NAMALWA (cell line): ENCODE measurements at places on chromosomes 7 and 10.
A peak's percentile ranks its signal among the peaks of the same experiment; 100 is the strongest.

DNA sequence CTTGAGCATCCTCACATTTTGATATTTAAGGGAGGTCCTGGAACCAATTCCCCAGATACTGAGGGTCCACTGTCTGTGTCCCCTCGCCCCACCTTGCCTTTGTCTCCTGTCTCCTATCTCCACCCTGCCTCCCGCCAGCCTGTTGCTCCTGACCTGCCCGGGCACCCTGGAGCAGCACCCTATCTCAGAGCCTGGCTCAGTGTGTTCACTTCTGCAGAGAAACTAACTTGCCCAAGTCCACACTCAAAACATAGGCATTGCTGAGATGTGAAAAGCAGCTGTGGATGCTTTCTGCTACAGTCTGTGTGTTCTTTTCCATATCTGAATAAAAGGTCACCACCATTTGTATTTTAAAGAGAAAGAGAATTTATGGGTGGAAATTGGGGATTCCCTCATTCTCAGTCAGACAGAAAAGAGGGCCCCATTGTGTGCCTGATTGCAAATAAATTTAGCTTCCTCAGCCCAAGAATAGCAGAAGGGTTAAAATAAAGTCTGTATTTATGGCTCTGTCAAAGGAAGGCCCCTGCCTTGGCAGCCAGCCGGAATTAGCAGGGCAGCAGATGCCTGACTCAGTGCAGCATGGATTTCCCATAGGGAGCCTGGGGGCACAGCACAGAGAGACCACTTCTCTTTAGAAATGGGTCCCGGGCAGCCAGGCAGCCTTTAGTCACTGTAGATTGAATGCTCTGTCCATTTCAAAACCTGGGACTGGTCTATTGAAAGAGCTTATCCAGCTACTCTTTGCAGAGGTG, 161.3 kb downstream of the EGFR start:
- no peak for DNase-seq

GRCh38 chr10:124883510-124884321, 58.2 kb upstream of the ZRANB1 start:
- no peak for DNase-seq

DNA sequence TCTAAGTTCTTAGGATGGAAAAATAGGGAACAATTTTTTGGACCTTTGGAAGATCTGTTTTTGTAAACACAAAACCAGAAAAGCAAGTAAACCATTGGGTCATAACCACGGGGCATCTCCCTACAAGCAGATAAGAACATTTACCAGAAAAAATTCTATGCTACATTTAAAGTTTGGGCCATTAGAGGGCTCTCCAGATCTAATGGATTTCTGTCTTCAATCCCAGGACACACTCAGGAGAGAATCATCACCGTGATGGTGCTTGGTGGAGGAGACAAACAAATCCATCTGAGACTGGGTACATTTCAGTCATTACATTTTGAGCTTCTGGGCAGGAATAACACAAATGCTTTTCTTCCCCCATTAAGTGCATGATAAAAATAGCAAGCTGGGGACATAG, 178.4 kb upstream of the TARP start:
- DNase-seq, result no peak

DNA sequence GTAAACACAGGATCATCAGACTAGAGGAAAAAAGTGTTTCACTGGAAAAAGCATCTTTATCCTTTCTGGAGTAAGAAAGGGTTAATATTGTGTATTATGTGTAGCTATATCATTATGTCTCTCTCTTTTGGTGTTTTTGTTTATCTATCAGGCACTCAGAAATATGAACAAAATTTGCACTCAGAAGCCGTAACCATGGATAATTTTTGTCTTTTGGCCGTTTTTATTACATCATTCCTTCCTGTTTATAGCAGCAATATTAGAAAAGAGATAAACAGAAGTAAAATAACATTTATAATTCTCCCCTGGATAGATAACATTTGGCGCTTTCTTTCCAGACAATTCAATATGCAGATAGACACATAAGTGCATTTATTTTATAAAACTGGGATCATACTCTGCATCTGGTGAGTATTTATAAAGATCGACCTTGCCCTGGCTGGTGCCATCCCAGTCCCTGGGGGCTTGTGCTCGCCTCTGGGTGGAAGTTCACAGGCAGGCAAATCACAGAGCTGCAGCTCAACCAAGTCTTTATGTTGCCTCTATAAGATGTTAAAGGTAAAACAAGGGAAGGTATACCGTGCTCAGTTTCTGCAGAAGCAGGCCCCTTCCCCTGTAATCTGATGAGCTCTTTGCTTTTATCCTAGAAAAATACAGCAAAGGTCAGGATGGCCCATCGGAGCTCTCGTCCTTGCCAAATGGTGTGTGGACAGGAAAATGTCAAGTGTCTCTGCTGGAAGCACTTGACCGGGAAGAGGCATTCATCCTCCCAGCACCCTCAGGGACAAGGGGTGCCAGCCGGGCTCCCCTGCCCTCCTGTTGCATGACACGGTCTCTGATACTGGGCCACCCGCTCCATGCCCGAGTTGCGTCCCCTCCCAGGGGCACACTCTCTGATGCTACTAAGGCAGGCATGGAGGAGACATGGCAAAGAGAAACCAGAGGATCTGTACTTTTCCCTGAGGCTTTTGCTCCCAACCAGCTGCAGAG, 43.9 kb downstream of the PYROXD2 start:
- DNase-seq, result no peak

- no peak for DNase-seq
These were observed 10.9 kb upstream of the KIAA1549 start for GRCh38 chr7:138992052-138992531.

DNA sequence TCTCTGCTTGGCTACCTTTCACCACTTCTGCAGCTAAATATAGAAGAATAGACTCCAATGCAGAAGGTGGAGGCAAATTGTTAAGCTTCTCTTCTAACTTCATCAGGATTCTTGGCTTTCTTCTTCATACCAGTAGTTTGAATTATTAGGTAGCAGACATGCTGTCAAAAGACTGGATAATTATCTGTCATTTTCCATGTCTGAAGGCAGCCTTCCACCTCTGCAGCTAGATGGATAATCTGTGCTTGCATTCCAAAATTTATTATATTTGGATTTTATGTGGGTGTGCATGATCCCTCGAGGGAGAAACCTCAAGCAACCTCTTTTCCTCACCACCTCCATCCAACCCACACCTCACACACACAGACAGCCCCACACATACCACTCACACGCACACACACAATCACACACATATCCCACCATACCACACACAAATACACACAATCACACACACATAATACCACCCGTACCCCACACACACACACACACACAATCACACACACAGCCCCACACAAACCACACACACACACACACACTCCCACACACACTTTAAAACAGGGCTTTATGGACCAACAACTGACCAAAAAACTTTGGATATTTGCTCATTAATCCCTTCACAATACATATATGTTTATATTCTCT, 145.0 kb downstream of the C7orf25 start:
- DNase-seq, result no peak

DNA sequence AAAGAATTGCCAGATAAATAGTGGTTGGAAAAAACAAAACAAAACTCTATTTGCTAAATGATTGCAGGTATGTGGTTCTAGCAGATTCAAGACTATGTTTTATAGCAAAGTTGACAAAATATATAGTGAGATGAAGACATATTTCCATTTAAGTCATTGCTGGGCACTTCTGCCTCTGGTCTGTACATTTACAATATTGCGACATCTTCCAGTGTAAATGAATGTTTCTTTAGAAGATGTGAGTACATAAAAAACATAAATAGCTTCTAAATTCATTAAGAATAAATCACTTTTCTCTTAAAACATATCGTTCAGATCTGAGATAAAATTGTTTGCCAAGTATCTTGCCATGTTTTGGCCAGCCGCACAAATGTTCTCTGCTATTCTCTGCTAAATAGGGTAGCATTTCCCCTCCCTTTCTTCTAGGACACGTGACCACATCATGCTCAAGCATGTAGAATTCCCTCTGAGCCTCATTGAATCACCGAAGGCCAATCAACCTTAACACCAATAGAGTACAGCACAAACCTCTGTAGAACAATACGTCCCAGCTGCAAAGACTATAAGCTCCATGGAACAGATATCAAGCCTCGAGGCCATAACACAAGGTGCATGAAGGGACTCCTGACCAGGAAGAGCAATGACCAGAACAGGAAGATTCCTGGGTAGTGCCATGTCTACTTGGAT, 1173.3 kb downstream of the GATA3 start:
- no peak for DNase-seq

DNA sequence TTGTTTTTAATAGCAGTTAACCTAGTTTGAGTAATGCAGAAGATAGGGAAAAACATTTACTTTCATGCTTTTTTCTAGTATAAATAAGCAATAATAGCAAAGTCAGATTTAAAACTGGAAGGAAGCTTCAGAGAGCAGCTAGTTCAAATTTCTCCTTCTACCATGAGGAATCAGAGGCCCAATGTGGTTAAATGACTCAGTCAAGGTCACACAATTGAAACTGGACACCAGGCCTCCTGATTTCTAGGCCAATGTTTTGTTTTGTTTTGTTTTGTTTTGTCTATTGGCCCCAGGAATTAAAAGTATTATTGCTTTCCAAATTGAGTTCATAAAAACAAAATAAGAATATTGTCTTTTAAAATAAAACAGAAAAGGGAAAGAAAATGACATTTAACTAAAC, 122.3 kb downstream of the TRIL start:
- no peak for DNase-seq

DNA sequence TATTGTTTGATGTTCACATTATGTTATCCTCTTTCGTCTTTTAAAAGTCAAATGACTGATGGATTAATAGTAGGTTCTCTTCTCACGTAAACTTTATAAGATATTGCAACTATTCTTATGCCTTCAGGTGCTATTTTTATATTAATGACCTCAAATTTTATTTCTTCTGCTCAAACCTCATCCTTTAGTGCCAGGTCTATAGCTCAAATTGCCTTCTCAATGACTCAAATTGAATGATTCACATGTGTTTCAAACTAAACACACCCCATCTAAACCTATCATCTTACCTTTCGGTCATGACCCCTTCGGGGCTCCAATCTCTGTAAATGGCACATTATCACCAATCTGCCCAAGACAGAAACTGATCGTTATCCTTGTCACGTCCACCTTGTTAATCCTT, 22.0 kb upstream of the LIPF start:
- no peak for DNase-seq

DNA sequence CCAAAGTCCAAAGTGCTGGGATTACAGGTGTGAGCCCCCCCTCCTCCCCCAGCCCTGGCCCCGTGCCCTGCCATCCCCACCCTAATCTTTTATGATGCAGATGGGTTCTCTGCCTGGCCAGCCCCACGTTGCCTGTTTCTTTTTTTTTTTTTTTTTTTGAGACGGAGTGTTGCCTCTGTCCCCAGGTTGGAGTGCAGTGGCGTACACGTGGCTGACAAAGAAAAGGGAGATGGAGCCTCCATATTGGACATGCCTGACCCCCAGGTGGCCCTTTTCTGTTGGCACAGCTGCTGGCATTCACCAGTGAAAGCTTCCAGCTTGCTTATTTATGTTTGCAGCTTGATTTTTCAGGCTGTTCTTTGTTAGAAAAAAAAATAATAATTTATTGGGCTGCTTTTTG, 235.3 kb downstream of the CCDC3 start:
- DNase-seq, result no peak

DNA sequence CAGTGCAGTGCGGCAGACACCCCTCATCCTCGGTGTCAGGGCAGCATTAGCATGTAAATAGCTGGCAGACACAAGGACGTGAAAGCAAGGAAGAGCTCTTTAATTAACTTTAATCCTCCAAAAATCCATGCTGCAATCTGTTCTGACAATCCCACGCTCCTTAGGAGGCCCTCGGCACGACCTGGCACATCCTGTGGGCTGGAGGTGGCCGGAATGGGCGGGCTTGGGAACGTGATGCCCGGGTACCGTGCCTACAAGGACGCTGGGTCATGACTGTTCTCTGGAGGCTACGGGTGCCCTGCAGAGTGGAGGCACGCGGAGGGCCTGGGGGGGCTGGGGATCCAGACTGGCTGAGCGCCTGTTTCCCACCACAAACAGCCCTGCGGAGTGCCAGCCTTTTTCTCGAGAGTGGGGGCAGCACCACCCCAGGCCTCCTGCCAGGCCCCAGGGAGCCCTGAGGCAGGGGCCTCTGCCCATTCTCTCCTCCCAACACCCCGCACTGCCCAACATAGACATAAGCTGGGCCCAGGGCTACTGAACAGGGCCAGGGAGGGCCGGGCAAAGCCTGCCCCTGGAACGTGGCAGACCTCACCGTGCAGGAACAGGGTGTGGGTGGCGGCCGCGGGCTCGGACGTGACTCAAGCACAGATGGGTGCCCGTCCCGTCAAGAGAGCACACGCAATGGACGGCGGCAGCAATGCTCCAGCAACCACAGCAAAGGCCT, 189.3 kb downstream of the MAD1L1 start:
- DNase-seq, result no peak

DNA sequence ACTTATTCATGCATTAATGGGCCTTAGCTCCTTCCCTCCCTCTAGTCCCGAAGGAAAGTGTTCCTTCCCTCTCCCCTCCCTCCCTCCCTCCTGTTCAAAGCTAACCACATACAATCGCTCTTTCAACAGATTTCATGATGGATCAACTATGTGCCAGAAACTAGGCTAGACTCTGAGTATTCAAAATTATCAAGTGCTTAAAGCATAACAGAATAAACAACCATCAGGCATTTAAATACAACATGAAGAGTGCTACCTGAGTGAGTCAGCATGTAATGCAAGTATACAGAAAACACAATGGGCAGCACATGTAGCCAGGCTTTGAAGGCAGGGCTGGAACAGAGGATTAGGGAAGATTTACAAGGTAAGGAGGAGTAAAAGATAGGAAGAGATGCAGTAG, 11.3 kb downstream of the CHCHD3 start:
- DNase-seq, result no peak

- no peak for DNase-seq
These were observed 399.7 kb downstream of the EXOC4 start for GRCh38 chr7:133652547-133652946.

DNA sequence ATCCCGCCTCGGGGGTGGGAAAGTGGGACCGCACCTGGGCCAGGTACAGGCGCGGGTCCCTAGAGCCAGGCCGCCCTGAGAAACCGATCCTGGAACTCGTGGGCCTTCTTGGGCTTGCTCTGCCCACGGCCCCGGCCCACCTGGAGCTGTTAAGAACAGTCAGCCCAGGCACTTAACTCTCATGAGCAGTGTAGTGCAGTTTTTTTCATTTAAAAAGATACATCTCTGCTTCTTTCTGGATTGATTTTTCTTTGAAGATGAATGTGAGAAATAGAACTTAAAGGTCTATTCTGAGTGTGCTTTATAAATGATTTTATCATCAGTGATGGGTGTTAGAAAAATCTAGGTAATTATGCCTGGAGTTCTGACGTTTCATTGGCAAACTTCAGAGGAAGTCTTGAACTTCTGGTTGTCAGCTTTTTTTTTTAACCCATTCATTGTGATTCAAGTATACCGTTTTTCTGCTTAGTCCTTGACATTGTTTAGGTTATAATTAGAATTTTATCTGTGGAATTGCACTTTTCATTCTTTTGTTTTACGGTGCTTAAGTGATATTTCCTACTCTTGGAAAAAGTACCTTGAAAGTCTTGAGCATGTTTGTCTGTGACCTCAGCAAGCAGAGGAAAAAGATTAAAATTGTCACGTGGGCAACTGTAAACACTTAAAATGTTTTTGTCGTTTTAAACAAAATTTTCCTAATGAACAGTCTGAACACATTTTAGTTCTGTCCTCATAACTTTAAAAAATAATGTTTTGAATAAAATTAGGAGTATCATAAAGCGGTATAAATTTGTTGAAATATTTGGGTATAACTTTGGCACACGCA, 906 bp downstream of the CDK1 start:
- DNase-seq, result peak; percentile 55
